ENCODE measurements at places on chromosomes 12 and 14. TPM values are rescaled to one million over a fixed set of nuclear protein-coding genes. Genes with fewer than 3 reads are reported as not detected.

- no peak for DNase-seq
These were observed 3.1 kb downstream of the ATP23 start for GRCh38 chr12:57944313-57945023.

DNA sequence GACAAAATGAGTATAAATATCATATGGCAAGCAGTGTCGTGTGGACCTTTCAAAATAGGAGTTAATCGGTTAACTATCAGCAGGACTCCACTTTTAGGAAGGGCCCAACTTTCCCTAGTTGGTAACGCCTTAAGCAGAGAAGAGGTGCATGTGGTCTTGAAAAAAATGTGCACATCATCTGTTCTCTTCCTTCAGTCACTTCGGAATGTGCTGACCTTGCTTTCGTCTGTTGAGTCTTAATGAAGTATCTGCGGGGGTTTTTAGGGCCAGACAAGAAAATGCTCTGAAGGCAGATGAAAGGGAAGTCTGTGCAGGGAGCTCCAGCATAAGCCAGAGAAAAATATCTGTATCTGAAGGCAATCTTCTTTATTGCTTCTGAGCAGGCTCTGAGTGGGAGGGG, 185.2 kb downstream of the AEBP2 start:
- DNase-seq, result no peak

Gene YLPM1
- polyA plus RNA-seq, result 52.9 TPM

- DNase-seq, result no peak
These were observed 480.8 kb downstream of the RERGL start for GRCh38 chr12:17609153-17609552.

DNA sequence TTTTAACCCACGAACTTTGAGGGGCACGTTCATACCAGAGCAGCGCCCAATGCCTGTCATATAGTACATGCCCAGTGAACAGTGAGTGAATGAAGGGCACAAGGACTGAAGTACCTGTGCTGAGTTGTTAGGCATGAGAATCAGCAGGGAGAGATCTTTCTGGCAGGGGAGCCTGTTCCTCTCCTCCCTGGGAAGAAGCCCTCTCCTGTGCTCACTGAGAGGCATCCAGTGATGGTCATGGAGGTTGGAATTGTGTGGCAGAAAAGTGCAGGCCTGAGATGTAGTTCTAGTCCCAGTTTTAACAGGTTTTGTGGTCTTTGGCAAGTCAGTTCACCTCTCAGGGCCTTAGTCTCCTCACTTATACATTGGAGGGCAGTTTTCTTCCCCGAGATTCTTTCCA, 20.6 kb downstream of the TEAD4 start:
- DNase-seq, result no peak

Gene KRT8
- 1,338 TPM for polyA plus RNA-seq

Gene LIN7A
- polyA plus RNA-seq, result 10.1 TPM
